ENCODE measurements at places on chromosomes 6 and 20.

GRCh38 chr6:17530321-17530835, 69.7 kb upstream of the FAM8A1 start:
- DNase-seq = no peak

GRCh38 chr20:46631212-46631869, 19.9 kb downstream of the SLC13A3 start:
- DNase-seq = no peak

DNA sequence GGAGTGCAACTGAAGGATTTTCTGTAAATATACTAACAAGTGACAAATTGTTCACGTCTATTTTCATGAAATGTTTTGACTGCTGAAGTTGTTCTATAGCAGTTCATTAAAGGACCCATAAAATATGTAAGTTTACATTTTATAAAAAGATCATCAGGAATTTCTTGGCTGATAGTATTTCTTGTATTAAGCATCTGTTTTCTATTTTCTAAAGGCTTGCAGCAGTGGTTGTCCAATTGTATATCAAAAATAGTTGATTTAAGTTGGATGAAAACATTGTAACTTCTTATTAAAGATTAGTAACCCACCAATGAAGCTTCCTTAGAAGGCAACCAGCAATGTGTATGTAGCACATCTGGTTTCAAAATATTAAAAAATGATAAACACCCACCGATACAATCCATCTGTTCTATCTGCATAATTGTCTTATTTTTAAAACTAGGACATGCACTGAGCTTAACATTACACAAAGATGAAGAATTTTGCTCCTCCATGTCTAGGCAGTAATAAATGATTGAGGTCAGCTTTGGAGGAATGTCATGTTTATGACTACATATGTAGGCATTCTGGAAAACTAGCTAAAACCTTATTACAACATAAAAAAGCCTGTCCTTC, 301.3 kb upstream of the TCF21 start:
- no peak for DNase-seq

- no peak for DNase-seq
Observed at GRCh38 chr6:169720207-169720855, 4.0 kb downstream of the PHF10 start.

- DNase-seq = no peak
Observed at GRCh38 chr6:89615882-89616281, 22.7 kb downstream of the LYRM2 start.

- DNase-seq = peak; percentile 6
Observed at GRCh38 chr6:24910331-24910960, 25.3 kb downstream of the RIPOR2 start.

DNA sequence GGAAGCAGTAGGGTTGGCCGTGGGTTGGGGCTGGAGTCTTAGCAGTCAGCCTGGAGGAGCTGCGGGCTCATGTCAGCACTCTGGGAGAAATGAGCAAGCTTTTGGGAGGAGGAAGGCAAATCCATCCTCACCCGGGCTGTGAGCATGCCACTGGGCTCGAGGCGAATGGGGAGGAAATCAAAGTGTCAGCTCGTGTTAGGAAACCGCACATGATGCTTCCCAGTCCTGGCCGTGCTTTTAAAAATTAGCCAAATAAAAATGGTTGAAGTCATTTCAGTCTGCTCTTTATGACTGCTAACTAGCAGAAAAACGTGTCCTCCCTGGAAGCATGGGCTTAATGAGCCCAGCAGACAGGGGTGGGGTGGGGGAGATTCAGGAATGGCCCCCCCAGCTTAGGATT, 98.1 kb downstream of the NFATC2 start:
- DNase-seq = peak; percentile 94

- DNase-seq = no peak
Observed at GRCh38 chr6:72715119-72715518, 93.3 kb downstream of the KCNQ5 start.

GRCh38 chr6:169804427-169804826, 53.0 kb downstream of the ERMARD start:
- DNase-seq = no peak

- no peak for DNase-seq
Observed at GRCh38 chr6:90916968-90917367, 330.1 kb upstream of the MAP3K7 start.

- DNase-seq = peak; percentile 84
Observed at GRCh38 chr6:90296341-90297114, at the start of gene BACH2. Gene BACH2, minus strand, starts transcription at chr6:90296843. Its CDS starts 287,999 bp downstream, at chr6:90008844.

- no peak for DNase-seq
Observed at GRCh38 chr6:56916849-56917551, 37.9 kb upstream of the BEND6 start.

DNA sequence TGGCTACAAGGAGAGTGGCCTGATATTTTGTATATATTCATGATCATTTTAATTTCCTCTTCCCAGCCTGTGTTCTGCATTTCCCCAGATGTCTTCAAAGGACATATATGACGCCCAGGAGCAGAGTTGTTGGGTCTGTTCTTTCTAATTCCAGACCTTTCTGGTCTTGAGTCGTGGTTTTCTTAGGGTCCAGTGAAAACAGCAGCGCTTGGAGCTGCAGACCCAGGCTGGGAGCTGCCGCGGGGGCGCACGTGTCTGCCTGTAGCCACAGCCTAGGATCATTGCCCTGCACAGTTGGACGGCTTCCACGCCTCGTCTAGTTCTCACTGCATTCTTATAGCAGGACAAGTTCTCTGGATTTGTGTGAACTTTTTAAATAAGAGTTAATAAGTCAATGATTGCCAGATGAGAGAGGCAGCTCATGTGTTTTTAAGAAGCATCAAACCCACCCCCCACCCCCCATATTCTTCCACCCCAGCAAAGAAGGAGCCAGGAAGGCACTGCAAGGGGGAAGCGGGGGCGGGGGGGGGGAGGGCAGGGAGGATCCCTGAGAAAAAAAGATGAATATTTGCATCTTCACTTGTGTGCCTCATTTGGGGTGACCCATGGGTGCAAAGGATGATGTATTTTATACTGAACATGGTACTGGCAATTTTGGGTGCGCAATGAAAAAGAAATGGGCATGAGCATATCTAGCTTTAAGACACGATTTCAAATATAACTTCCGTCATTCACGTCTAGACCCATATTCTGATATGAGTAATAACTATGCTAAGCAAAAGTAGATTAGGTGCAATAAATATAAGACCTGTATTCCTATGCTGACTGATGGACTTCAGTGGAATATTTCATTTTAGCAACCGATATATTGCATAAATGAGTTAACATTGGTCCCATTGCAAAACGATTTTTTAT, 160.0 kb downstream of the TBXT start:
- DNase-seq = no peak

GRCh38 chr6:35634316-35634715, 54.4 kb downstream of the FKBP5 start:
- no peak for DNase-seq

- no peak for DNase-seq
Observed at GRCh38 chr6:123616016-123616415, 20.7 kb downstream of the TRDN start.

DNA sequence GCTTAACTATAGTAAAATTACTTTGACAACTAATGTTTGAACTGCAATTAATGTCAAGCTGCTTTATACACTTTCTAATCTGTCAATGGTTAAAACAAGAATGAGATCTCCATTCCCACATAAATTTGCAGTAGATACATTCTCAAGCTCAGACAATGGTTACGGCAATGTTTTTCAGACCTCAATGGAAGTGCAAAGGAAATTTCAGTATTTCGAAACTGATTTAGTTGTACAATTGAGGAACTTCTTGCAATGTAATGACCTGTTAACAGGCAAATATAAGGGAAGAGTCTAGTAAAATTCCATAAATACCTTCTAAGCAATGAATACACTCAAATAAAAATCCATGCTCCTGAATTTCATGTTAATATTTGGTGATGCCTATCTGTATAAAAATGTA, 94.7 kb downstream of the ADTRP start:
- no peak for DNase-seq

- no peak for DNase-seq
Observed at GRCh38 chr6:137928286-137928685, 61.2 kb downstream of the TNFAIP3 start.

- DNase-seq = no peak
Observed at GRCh38 chr6:257031-257725, 35.1 kb upstream of the DUSP22 start.

DNA sequence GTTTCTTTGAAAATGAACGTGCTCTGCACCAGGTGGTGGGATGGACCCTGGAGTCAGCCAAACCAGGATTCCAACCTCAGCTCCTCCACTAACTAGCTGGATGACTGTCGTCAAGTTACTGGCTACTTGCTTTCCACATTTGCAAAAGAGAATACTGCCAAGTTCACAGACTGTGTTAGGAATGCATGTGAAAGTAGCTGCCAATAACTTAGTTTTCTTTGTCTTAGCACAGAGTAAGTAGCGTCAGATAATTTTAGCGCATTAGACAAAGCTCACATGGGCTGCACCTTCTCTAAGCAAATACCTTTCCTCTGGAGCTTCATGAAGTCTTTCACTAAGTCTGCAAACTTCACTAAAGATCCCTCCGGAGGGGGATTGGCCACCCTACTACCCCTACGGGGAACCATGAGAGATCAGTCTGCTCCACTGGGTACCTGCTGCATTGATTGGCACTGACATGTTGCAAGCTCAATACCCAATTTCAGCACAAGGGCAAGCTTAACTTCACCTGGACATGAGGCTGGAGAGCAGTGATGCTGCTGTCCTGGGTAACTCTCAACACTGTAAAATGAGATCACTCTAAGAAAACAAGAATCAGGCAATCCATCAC, 113.9 kb downstream of the MBOAT1 start:
- no peak for DNase-seq

GRCh38 chr6:158863646-158864045, 44.5 kb upstream of the EZR start:
- DNase-seq = no peak

- DNase-seq = no peak
Observed at GRCh38 chr20:62804627-62805154, at the start of gene OGFR. Gene OGFR, plus strand, starts transcription at chr20:62804835. Its CDS starts 25 bp downstream, at chr20:62804860.

- DNase-seq = peak; percentile 91
Observed at GRCh38 chr6:84764332-84765049, at the start of gene TBX18. Gene TBX18, minus strand, starts transcription at chr6:84764598. Its CDS starts 417 bp downstream, at chr6:84764181.

- no peak for DNase-seq
Observed at GRCh38 chr6:138293428-138294395, 75.4 kb upstream of the PBOV1 start.

- DNase-seq = no peak
Observed at GRCh38 chr20:1196634-1197033, 6.6 kb upstream of the C20orf202 start.

- DNase-seq = no peak
Observed at GRCh38 chr6:142802124-142802523, 142.9 kb downstream of the HIVEP2 start.
